ENCODE measurements at places on chromosomes 13 and 19.

DNA sequence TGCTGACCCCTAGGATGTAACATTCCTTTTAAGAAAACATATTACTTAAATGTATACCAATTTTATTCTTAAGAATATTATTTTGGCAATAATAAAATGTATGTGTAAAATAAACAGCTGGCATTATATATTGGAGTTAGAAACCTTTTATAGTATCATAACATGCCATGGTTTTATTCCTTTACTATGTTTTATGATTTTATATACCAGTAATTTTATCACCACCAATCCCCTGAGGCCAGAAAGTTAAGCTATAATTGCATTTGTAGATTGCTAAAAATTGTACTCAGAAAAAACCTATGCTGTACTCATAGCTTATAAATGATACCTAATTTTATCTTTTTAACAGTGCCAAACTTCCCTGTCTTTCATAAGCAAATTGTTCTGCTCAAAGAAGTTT lies 17.9 kb downstream of the GPALPP1 start:
- DNase-seq = no peak

DNA sequence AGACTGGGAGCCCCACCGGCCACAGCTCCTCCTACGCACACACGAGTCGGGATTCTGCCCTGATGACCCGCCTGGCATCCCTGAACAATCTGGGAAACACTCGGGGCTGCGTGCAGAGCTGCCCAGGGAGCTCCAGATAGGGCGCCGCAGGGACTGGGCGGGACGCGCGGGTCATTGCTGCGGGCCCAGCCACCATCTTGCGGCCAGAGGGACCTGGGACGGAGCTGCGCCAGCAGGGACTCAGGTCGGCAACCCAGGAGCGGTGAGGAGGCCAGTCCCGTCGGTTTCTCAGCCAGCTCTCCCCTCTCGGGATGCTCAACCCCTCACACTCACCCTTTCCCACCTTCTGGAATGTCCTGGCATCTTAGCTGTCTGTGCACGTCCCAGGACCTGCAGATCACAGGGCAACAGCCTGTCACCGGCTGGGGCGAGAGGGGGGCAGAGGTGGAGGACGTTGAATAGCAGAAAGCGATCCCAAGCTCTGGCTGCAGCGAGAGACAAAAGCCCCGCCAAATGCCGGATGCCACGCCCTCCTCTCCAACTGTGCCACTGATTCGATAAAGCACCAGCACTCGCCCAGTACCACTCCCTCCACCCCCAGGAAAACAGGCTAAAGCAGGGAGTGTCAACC lies 20.4 kb upstream of the ZNF91 start:
- DNase-seq = no peak

DNA sequence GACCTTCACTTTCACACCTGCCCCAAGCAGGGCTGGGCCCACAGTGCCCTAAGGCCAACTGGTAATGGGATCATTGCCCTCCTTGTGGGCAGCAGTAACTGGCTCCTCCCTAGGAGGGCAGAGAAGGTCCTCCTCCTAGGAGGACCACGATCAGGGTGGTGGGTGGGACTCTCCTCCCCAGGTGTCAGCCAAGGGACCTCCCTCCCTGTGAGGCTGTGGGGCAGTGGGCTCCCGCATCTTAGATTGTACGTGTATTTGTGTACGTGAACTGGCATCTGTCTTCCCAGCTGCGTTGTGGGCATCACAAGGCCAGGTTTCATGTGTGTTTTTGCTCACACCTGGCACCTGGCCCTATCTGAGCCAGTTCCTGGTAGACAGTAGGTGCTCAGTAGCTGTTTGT lies 111.8 kb downstream of the SOX1 start:
- DNase-seq = no peak

GRCh38 chr19:5356918-5357317 lies 16.3 kb upstream of the PTPRS start:
- DNase-seq = no peak

GRCh38 chr13:26133851-26134250 lies 82.0 kb upstream of the SHISA2 start:
- no peak for DNase-seq

DNA sequence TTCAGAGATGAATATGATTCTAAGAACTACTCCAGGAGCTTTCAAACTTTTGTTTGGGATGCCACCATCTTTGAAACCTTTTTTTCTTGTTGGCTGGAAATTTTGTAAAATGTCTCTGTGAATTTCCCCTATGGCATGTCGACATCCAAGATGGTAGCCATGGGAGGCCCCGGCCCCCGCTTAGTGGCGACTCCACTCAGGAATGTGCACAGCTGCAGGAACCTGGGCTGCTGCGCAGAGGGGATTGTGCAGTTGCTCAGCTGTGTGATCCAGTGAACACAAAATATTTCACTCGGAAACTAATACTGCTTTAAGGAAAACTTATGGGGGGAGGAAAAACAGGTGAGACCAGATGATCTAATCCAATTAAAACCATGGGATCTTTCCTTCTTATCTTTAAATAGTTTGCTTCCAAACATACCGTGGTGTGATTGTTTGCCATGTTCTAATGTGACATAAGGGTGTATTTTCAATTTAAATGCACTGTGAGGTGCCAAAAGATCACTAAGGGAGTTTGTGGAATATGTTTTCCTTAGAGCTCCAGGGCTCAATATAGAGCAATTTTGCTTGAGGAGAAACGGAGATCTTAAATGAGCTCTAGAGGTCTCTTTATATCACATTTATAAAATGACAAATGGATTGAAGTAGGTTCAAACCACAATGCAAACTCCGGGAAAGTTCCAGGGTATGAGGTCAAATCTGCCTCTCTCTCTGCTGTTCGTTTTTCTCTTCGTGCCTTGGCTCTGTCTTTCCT lies 497.7 kb downstream of the FGF9 start:
- DNase-seq = no peak

DNA sequence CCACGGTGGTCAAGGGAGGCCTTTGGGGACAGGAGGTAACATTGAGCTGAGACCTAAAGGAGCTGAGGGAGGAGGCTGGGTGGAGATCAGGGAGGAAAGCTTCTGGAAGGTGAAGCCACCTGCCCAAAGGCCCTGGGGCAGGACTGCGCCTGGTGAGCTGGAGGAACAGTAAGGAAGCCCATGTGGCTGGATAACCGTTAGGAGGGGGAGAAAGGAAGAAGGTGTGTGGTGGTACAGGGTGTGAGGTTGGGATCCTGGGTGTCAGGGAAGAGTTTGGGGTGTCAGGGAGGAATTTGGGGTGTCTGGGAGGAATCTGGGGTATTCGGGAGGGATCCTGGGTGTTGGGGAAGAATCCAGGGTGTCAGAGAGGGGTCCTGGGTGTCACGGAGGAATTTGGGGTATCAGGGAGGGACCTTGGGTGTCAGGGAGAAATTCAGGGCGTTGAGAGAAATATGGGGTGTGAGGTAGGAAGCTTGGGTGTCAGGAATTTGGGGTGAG lies 695 bp downstream of the TICAM1 start:
- DNase-seq = no peak

DNA sequence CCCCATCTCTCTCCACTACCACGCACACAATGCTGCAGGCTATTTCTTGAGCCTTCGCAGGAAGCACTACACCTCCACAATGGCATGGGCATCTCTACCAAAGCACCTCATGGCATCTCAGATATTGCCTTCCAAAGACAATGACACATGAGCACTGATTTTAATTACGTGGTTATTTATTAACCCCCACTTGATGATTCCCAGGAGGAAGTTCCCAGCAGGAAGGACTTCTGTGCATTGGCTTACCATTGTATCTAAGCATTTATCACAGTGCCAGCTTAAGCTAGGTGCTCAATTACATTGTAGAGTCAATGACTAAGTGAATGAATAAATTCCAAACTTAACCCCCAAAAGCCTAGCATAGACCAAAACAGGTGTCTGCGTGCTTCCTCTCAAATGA lies 101.4 kb downstream of the ABCC4 start:
- DNase-seq = no peak

DNA sequence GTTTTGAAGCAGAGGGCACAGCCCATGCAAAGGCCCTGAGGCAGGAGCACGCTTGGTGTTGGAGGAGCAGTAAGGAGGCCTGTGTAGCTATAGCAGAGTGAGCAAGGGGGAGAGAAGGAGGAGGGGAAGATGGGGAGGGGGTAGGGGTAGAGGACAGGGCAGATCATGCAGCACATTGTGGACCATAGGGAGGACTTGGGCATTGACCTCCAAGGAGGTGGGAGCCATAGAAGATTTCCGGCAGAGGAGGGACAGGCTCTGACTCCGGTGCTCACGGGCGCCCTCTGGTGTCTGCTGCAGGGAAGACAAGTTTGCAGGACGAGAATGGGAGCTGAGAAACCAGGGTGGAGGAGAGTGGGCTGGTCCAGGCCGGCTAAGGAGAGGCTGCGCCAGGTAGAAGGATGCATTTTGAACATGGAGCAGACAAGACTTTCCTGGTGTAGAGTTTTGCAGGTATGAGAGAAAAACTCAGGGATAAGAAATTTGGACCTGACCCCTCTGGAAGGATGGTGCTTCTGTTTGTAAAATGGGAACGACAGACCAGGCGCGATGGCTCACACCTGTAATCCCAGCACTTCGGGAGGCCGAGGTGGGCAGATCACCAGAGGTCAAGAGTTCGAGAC lies 13.7 kb upstream of the CREB3L3 start:
- DNase-seq = peak; percentile 62

DNA sequence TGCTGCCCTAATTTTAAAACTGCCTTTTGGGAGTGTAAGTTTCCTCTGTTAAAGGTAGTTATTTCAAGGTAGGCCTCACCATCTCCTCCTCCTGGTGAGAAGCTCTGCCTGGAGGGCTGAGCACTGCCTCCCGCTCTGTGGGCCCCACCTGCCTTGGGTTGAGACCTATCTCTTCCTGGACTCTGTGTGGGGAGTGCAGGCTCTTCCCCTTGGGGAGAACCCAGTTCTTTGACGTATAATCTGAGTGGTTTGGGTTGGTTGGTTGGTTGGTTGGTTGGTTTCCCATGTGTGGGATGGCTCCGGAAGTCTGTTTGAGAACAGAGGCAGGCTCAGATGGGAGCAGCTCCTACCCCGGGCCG lies 39.1 kb downstream of the ACTN4 start:
- DNase-seq = no peak

DNA sequence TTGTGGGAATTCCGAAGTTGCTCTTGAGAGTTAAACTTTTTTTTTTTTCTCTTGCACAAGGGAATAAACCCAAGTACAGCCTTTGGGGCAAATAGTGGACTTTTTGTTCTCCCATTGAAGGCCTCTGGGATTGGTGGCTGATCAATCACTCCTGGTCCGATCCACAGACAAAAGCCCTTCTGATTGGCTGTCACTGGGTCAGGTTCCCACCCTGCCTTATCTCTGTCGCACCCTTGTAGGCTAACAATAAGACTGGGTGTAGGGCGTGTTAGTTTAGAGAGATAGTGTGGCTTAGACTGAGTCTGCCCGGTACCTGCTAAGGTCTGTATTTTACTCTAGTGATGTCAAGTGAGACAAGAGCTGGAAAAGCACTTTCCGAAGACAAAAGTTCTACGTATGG lies 380.8 kb downstream of the NDFIP2 start:
- DNase-seq = no peak

DNA sequence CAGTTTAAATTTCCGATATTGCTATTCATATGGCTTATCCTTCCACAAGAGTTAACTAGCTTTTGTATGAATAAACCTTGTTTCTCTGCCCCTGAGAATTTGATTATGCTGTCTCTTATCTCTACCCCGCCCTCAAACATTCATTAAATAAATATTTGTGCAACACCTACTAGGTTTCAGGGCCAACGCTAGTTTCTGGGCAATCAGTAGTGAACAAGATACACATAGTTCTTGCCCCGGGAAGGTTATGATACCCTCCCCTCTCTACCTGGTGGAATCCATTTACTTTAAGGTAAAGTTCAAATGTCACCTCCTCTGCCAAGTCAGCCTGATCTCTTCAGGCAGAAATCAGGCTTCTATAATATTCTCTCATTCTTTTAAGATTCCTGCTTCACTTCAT lies 16.6 kb upstream of the USP12 start:
- DNase-seq = no peak

DNA sequence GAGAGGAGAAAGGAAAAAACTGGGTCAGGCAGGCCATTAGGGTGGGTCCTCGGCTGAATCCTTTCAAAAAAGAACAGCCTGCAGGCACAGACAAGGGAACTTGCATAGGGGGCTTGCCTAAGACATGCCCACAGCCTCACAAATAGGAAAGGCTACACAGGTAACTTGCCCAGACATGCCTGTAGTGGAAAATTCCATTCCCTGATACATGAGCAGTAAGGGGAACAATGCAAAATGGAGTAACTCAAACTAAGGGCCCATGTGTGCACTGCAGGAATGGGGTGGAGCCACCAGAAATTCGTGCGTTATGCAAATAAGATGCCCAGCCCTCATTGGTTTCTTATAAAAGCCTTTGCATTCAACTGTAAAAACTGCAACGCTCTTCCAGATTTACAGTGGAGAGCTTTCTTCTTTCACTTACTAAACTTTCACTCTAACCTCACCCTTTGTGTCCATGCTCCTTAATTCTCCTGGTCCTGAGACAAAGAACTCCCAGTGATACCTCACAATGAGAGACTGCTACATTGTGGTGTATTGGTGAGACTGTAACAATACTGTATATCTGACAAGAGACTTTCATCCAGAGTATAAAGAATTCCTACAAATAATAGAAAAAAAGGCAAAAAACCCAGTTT lies 59.5 kb upstream of the SLITRK1 start:
- no peak for DNase-seq

- DNase-seq = no peak
Measured at GRCh38 chr13:60837806-60838205, 440.8 kb downstream of the TDRD3 start.

GRCh38 chr19:13861392-13861713 lies 15.6 kb upstream of the NANOS3 start:
- DNase-seq = no peak

- no peak for DNase-seq
Measured at GRCh38 chr13:41709511-41709910, 251.4 kb downstream of the VWA8 start.

DNA sequence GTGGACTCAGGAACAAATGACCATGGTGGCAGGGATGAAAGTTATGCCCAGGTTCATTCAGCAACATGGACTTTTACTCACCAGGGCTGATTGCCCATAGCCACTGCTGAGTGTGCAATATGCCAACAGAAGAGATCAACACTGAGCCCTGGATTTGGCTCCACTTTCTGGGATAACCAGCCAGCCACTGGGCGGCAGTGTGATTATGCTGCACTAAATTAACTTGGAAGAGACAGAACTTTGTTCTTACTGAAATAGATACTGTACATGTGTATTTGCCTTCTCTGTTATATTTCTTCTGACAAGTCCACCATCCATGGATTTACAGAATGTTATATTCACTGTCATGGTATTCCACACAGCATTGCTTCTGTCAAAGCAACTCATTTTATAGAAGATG lies 257.4 kb downstream of the TDRD3 start:
- DNase-seq = no peak

DNA sequence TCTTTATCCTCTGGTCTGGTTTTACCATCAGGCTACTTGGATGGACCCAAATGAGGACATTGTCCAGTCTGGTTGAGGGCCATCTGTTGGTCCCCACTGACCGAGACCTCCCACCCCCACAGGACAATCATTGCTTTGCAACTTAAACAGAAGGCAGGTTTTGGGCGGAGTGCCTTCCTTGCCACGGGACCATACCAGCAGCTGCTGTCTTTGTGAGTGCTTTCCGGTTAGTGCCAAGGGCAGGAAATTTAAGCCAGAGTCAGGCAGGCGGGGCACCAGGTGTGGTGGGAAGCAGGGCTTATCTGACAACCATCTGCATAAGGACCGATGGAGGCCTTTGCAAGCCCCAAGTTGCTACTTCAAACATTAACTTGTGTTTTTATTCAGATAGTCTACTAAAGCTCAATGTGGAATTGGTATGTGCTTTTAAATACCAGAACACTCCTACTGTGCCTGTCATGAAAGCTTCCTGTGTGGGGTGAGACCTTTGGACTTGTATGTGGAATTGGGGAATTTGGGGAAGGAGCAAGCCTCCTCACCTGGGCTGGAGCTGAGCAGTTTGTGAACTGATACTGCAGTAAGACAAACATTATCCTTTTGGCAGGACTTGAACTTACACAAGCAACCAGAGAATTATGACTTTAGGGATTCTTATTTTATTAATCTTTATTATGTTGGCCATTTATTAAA lies 39.3 kb upstream of the UBE2L5 start:
- DNase-seq = no peak

All from stimulated activated CD4-positive, alpha-beta T cell treated with anti-CD3 and anti-CD28 coated beads, TNF-alpha, amount 100 ng/mL, for 1 hour (primary cell).